ENCODE measurements at places on chromosomes 6 and 20. TPM values are rescaled to one million over a fixed set of nuclear protein-coding genes. Genes with fewer than 3 reads are reported as not detected.

The NFATC2 gene
- total RNA-seq = 31.0 TPM

The COL9A1 gene
- not detected for total RNA-seq

The CD83 gene
- 45.0 TPM for total RNA-seq

The SMIM8 gene
- total RNA-seq = 8.1 TPM

The PLCB1 gene
- 2.8 TPM for total RNA-seq

The BIRC7 gene
- total RNA-seq = 0.23 TPM

The EPPIN gene
- not detected for total RNA-seq

The TMEM200A gene
- not detected for total RNA-seq

The SLCO4A1 gene
- total RNA-seq = 56.9 TPM

The THEMIS gene
- total RNA-seq = 49.7 TPM

The MAP7 gene
- total RNA-seq = 1.0 TPM

The NTSR1 gene
- total RNA-seq = not detected

The MATN4 gene
- 0.64 TPM for total RNA-seq

The MTG2 gene
- 36.1 TPM for total RNA-seq

The COX4I2 gene
- not detected for total RNA-seq

The HLA-DQB1 gene
- 17.5 TPM for total RNA-seq

The PI3 gene
- total RNA-seq = not detected

The APOBEC2 gene
- total RNA-seq = not detected

The SPINT4 gene
- not detected for total RNA-seq

The RALY gene
- total RNA-seq = 148 TPM

The PRRT1 gene
- total RNA-seq = 1.5 TPM
